Osteoblast (primary cell): ENCODE measurements at places on chromosomes 3 and 15.

DNA sequence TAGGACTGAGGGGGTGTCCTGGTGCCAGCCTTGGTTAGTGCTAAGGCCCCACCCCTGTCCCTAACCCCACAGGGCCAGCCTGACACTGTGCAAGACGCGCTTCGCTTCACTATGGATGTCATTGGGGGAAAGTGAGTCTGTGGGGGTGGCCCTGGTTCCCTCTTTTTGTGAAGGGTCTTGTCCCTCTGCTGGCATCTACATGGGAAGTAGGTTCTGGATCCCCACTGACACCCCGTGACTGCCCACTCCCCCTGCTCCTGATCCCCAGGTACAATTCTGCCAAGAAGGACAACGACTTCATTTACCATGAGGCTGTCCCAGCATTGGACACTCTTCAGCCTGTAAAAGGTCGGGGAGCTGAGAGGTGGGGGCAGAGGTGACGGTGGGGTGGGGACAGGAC, 26.4 kb downstream of the PTPN23 start:
- DNase-seq = peak; percentile 68

DNA sequence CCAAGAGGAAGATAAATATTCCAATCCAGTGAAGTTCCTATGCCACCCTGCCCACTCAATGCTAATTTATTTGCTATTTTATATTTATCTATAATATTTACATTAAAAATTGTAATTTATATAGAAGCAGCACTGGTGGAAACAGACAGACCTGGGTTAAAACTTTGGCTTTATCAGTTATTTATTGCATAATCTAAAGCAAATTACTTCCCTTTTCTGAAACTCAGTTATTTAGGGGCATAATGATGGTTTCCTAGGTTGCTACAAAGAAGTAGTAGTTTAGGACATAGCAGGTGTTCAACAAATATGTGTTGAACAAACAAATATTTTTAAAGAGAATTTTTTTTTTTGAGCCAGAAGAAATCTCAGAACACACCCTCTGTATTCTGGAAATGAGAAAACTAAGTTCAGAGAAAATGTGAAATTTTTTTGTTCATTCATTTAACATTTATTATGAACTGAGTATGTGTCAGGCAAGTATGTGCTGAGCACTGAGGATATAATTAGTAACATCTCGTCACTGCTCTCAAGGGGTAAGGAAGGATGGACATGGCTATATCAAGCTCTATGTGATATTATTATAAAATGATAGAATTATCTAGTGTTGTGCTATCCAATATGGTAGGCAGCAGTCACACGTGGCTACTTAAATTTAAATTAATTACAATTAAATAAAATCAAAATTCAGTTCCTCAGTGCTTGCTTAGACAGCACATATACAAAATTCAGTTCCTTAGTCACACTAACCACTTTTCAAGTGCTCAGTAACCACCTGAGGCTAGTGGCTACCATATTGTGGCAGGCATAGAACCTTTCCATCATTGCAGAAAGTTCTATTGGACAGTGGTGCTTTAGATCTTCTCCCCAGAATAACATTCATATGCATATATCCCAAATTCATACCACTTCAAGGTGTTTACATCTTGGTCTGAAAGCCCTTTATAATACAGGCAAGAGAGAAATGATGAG, 7.0 kb upstream of the UBE2Q2 start:
- DNase-seq = no peak

DNA sequence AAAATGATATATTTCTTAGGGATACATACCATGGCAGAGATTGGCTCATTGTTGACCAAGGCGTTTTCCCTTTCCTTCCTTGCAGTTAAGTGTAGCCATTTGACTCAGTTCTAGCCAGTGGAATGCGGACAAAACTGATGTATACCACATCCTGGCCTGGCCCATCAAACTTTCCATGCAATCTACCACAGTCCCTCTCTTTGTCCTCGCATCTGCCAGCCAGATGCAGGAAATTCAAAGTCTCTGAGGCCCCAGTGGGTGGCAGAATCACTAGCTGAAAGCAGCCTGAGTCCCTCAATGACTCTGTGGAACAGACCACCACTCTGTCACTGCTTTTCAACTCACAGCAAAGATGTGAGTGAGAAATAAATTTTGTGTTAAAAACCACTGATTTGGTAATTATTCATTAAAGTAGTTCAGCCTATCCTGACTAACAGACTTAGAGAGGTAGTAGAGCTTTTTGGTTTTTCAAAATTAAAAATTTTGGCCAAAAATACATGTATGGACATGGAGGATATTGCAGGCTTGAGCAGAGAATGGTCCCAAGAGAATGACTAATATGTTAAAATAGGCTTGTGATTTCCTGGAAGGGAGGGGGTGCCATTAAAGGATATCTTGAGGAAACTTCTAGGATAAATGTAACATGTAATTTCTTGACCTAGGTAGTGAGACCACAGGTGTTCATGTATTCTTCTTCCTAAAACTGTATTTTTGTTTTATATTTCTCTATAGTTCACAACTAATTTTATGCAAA, 10.9 kb downstream of the LRRFIP2 start:
- DNase-seq = peak; percentile 74

- DNase-seq = no peak
Observed at GRCh38 chr3:141124715-141125114, 73.6 kb downstream of the SPSB4 start.

GRCh38 chr3:59374091-59374817, 324.4 kb upstream of the CFAP20DC start:
- no peak for DNase-seq

GRCh38 chr3:184157206-184157605, 2.0 kb downstream of the DVL3 start:
- DNase-seq = no peak

DNA sequence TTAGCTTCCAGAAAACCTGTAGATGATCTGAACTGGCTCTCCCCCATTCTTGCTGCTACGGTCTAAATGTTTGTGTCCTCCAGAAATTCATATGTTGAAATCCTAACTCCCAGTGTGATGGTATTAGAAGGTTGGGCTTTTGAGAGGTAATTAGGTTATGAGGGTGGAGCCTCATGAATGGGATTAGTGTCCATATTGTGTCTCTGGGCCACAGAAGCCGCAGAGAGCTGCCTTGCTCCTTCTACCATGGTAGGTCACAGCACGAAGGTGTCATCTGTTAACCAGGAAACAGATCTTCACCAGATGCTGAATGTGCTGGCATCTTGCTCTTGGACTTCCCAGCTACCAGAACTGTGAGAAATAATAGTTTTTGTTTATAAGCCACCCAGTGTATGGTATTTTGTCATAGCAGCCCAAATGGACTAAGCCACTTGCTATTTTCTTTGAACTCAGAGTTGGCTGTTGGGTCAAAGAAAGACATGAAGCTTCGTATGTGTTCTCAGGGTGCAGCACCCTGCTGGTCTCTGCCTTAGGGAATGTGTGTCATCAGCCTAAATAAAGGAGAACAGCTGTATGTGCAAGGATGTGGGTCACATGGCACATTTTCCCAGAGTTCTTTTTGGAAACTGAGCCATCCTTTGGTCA, 317.5 kb upstream of the SLCO3A1 start:
- DNase-seq = no peak

- DNase-seq = no peak
Observed at GRCh38 chr3:7789324-7789723, 712.3 kb upstream of the LMCD1 start.

GRCh38 chr3:157786211-157786610, 283.0 kb upstream of the VEPH1 start:
- peak; percentile 83 for DNase-seq

GRCh38 chr3:98745718-98746117, 17.4 kb upstream of the ST3GAL6 start:
- no peak for DNase-seq

DNA sequence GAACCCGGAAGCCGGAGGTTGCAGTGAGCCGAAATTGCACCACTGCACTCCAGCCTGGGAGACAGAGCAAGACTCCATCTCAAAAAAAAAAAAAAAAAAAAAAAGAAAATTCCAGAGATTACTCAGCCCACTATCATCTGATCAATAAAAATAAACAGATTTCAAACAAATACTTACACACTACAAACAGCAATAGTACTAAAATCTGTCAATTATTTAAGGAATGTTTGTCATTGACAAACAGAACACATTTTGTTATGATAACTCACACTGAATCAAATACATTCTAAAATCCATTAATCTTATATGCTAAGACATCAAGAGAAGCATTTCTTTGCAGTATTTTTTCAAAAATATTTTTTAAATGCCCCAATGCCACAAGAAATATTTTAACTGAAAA, 7.6 kb downstream of the MYO9A start:
- no peak for DNase-seq

GRCh38 chr3:98612587-98612986, 19.2 kb upstream of the CPOX start:
- DNase-seq = no peak

DNA sequence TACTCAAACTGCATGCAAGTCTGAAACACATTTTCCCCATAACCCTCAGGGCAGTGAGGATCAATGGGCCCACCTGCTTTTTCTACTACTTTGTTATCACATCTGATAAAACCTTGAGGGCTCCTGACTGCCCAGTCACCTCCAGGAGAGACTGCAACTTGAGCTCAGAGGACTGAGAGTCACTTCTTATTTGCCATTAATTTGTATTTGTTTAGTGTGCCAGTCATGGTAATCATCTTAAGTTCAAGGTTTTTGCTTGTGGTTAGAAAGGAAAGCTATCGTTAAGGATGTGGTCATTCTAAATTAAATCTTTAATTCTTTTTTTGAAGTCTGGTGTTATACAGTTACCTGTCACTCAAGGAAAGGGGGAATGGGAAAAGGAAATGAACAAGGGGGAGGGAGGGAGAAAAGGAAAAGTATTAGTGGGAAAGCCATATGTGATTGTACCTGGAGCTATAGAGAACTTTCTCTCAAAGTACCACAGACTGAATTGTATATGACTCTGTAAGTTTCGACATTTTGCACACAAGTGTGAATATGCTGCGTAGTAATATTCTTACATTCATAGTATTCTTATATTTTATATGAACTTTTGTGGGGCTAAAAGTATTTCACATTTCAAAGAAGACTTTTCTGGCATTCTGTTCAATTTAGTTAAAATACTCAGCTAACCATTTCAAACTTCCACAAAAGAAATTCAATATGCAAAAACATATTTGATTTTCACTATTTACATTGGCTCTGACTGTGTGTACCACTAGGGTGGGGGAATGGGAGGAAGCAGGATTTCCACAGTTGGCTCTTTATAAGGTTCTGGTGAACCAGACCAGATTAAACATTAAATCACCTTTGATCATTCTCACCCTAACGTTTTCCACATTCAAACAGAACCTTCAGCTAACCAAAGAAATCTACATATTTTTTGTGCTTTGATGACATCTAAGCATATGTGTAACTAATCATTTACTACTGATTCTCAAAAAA, 166.5 kb upstream of the ATP11B start:
- DNase-seq = no peak

DNA sequence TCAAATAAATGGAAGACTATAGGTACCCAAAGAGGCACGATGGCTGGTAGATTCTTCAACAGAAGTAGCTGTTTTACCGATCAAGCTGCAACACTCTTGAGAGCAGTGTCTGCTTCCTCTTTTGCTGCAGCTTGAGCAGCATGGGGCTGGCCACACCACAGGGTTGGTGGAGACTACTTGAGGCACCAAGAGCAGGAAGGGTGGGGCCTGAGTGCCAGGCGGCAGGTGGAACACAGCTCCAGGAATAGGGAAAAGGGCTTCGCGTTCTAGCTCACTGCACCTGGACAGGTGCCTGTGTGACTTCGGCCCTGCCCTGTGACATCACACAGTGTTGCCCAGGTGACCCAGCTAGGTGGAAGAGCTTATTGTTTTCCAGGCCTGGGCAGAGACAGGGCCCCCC, at the start of gene CCDC33:
Gene CCDC33 (plus strand): TSS at position 365 of the 400 bp plus-strand sequence. CDS start 394 bp downstream, outside the sequence.
- DNase-seq = peak; percentile 41

DNA sequence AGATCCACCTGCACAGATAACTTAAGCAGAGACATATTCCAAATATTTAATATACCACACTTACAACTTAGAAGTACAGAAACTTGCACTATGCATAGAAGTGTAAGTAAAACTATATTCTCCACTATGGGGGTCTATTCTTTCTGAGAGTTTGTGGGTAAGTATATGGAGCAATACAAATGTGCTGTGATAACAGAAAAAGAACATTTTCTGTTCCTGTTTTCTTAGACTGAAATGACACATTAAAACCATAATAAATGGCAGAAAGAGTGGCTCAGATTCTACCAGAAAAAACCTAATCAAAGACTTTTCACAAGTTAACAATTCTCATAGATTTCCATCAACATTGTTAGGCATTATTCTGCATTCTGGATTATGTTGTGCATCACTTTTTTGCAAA, 96.6 kb upstream of the WNT7A start:
- DNase-seq = no peak

- no peak for DNase-seq
Observed at GRCh38 chr3:138456961-138457862, 22.8 kb downstream of the ESYT3 start.

GRCh38 chr15:89167267-89168176, 53.9 kb downstream of the RLBP1 start:
- DNase-seq = peak; percentile 79

GRCh38 chr3:13783476-13783875, 96.4 kb downstream of the WNT7A start:
- DNase-seq = peak; percentile 27

DNA sequence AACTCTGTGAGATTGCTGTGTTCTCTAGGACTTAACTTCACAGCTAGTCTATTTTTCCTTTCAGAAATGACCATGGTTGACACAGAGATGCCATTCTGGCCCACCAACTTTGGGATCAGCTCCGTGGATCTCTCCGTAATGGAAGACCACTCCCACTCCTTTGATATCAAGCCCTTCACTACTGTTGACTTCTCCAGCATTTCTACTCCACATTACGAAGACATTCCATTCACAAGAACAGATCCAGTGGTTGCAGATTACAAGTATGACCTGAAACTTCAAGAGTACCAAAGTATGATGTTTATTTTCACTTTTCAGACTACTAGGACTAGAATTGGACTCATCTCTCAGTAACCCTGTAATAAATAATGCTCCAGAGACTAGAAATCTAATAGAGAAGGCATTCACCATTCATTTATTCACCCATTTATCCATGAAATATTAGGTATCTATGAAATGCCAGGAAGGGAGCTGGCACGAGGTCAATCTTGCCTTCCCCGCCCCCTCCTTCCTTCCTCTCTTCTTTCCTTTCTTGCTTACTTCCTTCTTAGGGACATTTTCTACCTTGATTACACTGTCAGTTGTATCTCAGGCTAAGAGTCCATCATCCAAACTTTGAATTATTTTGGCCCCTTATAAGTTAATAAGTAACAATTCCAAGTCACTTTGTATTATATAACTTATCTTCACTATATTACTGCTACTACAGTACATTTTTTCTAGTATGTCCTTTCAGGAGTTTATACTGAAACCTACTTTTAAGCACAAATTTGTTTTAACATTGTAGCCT, 91.0 kb downstream of the PPARG start:
- DNase-seq = no peak

DNA sequence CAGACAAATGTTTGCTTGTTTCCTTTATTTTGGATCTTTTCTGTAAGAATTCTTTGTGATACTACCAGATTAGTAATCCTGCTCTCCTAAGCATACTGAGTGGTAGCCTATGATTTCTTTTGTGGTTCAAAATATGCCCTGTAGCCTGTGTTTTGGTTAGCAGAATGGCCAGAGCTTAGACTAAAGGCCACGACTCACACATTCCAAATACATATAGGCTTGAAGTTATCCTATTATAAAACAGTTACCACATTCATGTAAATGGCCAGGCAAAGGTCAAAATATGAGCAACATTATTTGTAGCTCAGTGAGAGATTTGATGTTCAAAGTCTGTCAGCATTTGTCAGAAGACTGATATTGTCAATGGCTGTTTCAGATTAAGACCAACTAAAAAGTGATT, 84.5 kb downstream of the MITF start:
- no peak for DNase-seq

GRCh38 chr3:43473737-43474136, 148.1 kb downstream of the ANO10 start:
- DNase-seq = no peak

GRCh38 chr15:71893691-71894090, 83.3 kb downstream of the NR2E3 start:
- no peak for DNase-seq
